Activated CD8-positive, alpha-beta T cell treated with anti-CD3 and anti-CD28 coated beads, Interleukin-2, amount 10 ng/mL, durations not matched to agents 7 days and 5 days (primary cell): ENCODE measurements at places on chromosomes 5 and 9. TPM values are rescaled to one million over a fixed set of nuclear protein-coding genes. Genes with fewer than 3 reads are reported as not detected.

POU4F3 gene
- 0.13 TPM for total RNA-seq

C5orf52 gene
- not detected for total RNA-seq

BARHL1 gene
- total RNA-seq, result not detected

DNA sequence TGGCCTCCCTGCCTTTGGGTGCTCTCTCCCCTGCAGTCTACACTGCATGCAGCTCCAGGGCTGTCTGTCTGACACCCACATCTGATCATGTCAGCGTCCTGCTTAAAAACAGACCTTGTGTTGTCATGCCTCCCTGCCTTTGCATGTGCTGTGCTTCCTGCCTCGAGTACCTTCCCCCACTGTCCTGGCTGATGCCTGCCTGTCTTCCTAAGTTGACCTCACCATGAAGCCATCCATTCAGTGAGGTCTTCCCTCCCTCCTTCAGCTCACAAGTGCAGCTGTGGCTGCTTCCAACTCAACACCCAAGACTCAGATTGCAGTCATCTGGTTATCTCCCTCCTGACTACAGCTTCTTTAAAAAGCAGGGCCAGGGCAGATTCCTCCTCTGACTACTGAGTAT, 5.5 kb downstream of the ANGPTL2 start:
- peaks cover 38% of the 10 kb centered on the region for H3K4me1 ChIP-seq
- peak overlapping the region; percentile 74 for H3K27ac ChIP-seq
- DNase-seq, result peak; percentile 30

- H3K36me3 ChIP-seq, result peaks cover 5% of the 10 kb centered on the region
- H3K27ac ChIP-seq, result peak overlapping the region; percentile 2
- peak overlapping the region; percentile 59 for H3K4me3 ChIP-seq
- DNase-seq, result peak; percentile 40
- peaks cover 18% of the 10 kb centered on the region for H3K27me3 ChIP-seq
- peaks cover 41% of the 10 kb centered on the region for H3K4me1 ChIP-seq
Measured at GRCh38 chr9:71647094-71647591, 121.2 kb downstream of the CEMIP2 start.

DNA sequence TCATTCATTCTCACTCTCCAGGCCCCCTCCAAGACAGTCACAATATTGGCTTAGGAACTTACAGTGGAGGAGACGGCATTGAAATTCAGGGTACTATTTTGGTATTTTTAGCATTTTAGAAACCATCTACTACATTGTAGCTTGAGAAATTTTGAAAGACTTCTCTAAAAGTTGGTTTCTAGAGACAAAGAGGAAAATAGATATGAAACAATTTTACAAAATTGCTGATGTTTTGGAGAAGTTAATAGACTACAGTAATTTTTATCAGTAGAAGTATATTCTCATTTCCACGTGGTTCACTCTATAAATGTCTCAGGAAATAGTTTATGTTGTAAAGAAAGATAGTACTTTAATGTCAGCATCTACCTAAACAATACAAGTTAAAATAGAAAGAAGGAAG, 63.2 kb upstream of the ZSWIM6 start:
- H3K4me1 ChIP-seq, result no peaks in the 10 kb centered on the region
- DNase-seq, result no peak
- no peak overlapping the region for H3K27ac ChIP-seq
- H3K4me3 ChIP-seq, result no peak overlapping the region

- no peak overlapping the region for H3K27ac ChIP-seq
- H3K27me3 ChIP-seq, result no peaks in the 10 kb centered on the region
- no peak overlapping the region for H3K4me3 ChIP-seq
- no peaks in the 10 kb centered on the region for H3K4me1 ChIP-seq
- no peak for DNase-seq
- no peaks in the 10 kb centered on the region for H3K36me3 ChIP-seq
Measured at GRCh38 chr5:175124251-175124813, 319.6 kb downstream of the DRD1 start.

GRCh38 chr5:395156-395920, 47.6 kb upstream of the EXOC3 start:
- no peaks in the 10 kb centered on the region for H3K27me3 ChIP-seq
- H3K36me3 ChIP-seq, result peaks cover 38% of the 10 kb centered on the region
- H3K4me1 ChIP-seq, result peaks cover 65% of the 10 kb centered on the region

BTNL8 gene
- not detected for total RNA-seq

N4BP3 gene
- 5.9 TPM for total RNA-seq

DNA sequence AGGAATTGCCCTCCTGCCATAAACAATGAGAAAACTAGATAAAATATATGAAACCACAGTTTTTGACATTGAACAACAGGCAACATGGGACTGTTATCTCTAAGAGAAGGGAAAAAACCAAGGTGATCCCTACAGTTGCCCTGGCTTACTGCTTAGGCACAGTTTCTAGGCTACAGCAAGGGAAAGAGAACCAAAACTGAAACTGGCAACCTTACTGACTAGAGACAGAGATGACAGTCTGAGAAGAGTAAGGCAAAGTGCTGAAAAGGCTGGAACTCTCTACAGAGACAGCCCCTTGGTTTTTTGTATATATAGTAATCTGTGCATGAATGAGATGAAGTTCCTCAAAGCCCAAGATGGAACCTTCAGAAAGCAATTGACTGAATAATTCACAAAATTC, 36.2 kb upstream of the REEP2 start:
- peaks cover 23% of the 10 kb centered on the region for H3K4me1 ChIP-seq
- peak overlapping the region; percentile 13 for H3K27ac ChIP-seq
- H3K36me3 ChIP-seq, result peaks cover 55% of the 10 kb centered on the region

- H3K27me3 ChIP-seq, result peaks cover 17% of the 10 kb centered on the region
- H3K27ac ChIP-seq, result no peak overlapping the region
- no peaks in the 10 kb centered on the region for H3K36me3 ChIP-seq
- no peak for DNase-seq
Measured at GRCh38 chr5:1292846-1293415, 1.9 kb downstream of the TERT start.

DNA sequence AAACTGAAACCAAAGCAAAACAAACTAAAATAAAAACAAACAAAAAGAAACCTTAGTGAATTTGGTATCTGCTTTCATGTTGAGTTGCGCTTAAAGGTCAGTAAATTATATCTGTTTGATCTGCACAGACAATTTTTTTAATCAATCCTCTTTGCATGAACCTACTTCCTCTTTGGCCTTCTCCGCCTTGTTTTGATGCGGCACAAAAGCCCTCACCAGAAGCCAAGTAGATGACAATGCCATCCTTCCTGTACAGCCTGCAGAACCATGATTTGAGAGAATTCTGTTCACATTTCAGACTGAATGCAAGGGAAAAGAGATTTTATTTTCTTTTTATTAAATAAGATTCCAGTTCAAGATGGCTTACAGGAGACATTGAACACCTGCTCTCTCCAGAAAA, 473.6 kb upstream of the FTMT start:
- H3K4me1 ChIP-seq, result no peaks in the 10 kb centered on the region
- no peaks in the 10 kb centered on the region for H3K36me3 ChIP-seq
- H3K27me3 ChIP-seq, result no peaks in the 10 kb centered on the region
- H3K27ac ChIP-seq, result no peak overlapping the region
- DNase-seq, result no peak

GRCh38 chr9:129998491-129999140, 44.4 kb downstream of the FNBP1 start:
- H3K4me3 ChIP-seq, result no peak overlapping the region
- DNase-seq, result no peak
- H3K27ac ChIP-seq, result peak overlapping the region; percentile 71

DNA sequence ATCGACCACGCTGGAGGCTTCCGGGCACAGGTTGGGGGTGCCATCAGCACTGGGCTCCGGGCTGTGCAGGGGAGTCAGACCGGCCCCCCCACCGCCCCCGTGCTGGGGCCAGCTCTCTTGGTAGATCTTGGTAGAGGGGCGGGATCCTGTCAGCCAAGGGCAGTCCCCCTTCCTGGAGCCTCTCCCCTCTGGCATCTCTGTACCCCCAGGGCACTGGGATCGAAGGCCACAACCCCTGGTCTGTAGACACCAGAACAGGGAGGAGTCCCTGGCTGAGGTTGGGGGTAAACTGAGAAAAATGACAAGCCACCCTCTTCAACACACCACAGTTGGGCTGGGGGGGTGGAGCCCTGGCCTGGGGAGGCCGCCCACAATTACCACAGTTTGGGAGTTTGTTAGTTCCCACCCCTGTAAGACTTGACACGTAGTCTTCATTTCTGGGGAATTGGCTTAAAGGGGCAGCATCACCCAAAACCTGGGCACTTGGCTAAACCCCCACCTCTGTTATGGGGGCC, 882 bp downstream of the CERCAM start:
- peaks cover 17% of the 10 kb centered on the region for H3K27me3 ChIP-seq
- H3K27ac ChIP-seq, result no peak overlapping the region
- DNase-seq, result peak; percentile 41
- no peaks in the 10 kb centered on the region for H3K36me3 ChIP-seq

- H3K36me3 ChIP-seq, result peaks cover 67% of the 10 kb centered on the region
- H3K4me3 ChIP-seq, result no peak overlapping the region
- peaks cover 53% of the 10 kb centered on the region for H3K4me1 ChIP-seq
- no peaks in the 10 kb centered on the region for H3K27me3 ChIP-seq
- DNase-seq, result no peak
- H3K27ac ChIP-seq, result peak overlapping the region; percentile 17
Measured at GRCh38 chr5:80206282-80206681, 49.6 kb downstream of the SERINC5 start.

DNA sequence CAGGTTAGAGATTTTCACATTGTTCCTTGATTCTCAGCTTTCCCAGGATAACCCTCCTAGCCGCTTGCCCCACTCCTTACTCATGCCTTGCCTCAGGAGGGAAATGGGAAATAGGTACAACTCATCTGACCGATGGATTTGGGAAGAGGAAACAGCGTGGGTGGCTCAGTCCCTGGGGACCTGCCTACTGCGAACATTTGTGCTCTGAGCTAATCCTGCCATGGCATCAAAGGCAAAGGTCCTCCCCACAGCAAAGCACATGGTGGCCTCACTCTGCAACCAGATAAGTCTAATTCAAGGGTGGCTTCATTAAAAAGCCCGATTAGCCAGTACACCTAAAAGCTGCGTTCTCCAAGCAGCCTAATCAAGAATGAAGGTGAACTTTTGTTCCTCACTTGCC, 82.4 kb upstream of the ADRA1B start:
- no peak overlapping the region for H3K27ac ChIP-seq
- DNase-seq, result no peak
- H3K36me3 ChIP-seq, result no peaks in the 10 kb centered on the region

PCDHA1 gene
- total RNA-seq, result not detected

DNA sequence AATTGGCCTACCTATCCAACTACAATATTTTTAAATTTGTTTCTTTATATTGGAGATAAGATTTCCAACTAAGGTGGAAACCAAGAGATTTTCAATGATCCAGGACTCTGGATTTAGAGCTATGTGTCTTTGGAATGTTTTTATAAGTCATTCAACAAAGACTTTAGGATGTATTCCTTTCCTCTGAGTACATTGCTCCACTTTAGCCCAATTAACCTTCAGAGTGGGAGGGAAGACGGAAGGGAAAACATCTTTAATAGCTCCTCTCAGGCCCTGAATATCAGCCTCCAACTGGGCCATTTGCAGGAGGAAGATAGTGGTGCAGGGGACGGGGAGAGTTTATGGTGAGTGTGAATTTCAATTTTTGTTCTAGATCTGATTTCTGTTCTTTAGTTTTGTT, 239.2 kb downstream of the PIK3R1 start:
- no peak overlapping the region for H3K4me3 ChIP-seq
- DNase-seq, result no peak
- H3K4me1 ChIP-seq, result peaks cover 19% of the 10 kb centered on the region
- no peak overlapping the region for H3K27ac ChIP-seq

DNA sequence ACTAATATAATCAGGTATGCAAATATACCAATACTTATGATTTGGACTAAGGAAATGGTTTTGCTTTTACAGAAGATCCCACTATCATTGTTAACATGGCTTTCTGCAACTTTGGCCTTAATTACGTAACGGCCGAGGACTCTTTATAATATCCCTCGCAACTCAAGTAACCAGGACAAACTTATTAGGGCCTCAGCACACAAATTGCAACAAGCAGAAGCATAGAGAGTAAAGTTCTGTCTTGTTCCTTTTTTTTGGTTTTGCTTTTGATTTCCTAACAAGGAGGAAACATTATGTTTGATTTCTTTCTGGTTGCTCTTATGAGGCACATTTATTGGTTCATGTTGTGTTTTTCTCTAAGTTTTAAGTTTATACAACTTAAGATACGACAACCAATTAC, 60.4 kb downstream of the RORB start:
- no peaks in the 10 kb centered on the region for H3K27me3 ChIP-seq
- H3K4me3 ChIP-seq, result no peak overlapping the region

- H3K27me3 ChIP-seq, result peaks cover 5% of the 10 kb centered on the region
- no peak for DNase-seq
- no peaks in the 10 kb centered on the region for H3K36me3 ChIP-seq
- no peaks in the 10 kb centered on the region for H3K4me1 ChIP-seq
- H3K27ac ChIP-seq, result no peak overlapping the region
Measured at GRCh38 chr5:96321345-96321744, 111.7 kb downstream of the PCSK1 start.

DNA sequence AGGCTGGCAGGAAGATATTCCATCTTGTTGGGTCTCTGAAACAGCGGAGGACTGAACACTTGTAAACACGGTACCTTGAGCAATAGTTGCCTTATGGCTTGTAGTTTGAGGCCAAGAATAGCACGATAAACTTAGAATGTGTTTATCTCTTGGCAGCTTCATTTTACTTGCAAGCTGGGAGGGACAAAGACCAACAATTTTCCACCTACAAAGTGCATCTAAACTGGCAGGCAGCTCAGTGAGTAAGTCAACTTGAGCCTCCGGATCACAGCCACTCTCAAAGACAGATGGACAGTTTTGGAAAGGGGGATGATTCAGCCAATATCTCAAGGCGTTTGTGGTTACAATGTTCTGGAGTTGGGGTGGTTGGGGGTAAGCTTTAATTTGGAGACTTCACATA, 652.6 kb downstream of the CETN3 start:
- H3K27ac ChIP-seq, result no peak overlapping the region
- H3K27me3 ChIP-seq, result no peaks in the 10 kb centered on the region
- H3K36me3 ChIP-seq, result no peaks in the 10 kb centered on the region
- no peaks in the 10 kb centered on the region for H3K4me1 ChIP-seq

DNA sequence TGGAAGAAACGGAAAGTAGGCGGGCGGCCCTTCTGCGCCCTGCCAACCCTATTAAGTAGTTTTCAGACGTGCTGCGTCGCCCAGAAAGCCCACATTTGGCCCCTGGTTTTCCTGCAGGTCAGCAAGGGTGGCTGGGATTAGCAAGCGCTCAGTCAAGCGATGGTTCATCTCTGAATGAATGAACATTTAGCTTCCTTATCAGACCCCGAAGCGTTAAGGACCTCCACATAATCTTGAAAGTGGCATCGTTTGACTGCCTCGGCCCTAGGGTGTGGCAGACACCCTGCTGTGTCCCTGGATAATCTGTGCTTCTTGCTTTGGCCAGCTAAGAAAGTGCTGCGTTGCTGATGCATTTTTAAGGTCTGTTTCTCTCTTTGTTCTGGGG, 684 bp downstream of the TOR1B start:
- H3K4me1 ChIP-seq, result peaks cover 35% of the 10 kb centered on the region
- H3K27ac ChIP-seq, result peak overlapping the region; percentile 84
- peak overlapping the region; percentile 87 for H3K4me3 ChIP-seq
- no peaks in the 10 kb centered on the region for H3K27me3 ChIP-seq

ARID3C gene
- 0.34 TPM for total RNA-seq
